ENCODE measurements at places on chromosomes 7 and 10.

DNA sequence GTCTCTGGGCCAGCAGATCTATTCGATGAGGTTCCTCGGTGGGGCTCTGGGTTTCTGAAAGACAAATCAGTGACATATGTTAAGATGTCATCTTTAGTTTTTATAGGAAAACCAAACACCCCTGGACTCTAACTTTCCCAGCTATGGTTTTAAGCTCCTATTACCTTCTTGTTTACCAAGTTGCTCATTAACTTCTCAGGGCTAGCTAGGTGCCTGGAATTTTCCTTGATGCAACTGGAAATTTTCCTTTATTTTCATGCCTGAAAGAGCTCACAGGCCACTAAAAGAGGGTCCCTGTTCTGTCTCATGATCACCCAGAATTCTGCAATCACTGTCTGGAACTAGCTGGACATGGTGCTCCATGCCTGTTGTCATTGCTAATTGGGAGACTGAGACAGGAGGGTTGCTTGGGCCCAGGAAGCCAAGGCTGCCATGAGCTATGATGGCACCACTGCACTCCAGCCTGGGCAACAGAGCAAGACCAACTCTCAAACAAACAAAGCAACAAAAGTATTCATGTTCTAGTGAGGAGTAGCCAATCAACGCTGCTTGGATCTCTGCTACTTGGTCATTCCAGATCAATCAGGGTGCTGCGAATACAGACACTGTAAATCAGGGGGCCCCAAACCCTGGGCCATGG, 1173.5 kb upstream of the AUTS2 start:
- DNase-seq = no peak

- no peak for DNase-seq
Observed at GRCh38 chr7:149547126-149547525, 49.5 kb upstream of the ZNF746 start.

GRCh38 chr10:104109908-104110662, 11.9 kb upstream of the SFR1 start:
- no peak for DNase-seq

- no peak for DNase-seq
Observed at GRCh38 chr7:36881233-36881874, 157.1 kb upstream of the AOAH start.

GRCh38 chr10:112217386-112218035, 33.9 kb upstream of the GPAM start:
- no peak for DNase-seq
